Activated CD8-positive, alpha-beta memory T cell treated with anti-CD3 and anti-CD28 coated beads for 1 hour (primary cell): ENCODE measurements at places on chromosomes 6 and 20.

GRCh38 chr6:13702809-13703302 is 8.8 kb downstream of the RANBP9 start:
- no peak for DNase-seq

DNA sequence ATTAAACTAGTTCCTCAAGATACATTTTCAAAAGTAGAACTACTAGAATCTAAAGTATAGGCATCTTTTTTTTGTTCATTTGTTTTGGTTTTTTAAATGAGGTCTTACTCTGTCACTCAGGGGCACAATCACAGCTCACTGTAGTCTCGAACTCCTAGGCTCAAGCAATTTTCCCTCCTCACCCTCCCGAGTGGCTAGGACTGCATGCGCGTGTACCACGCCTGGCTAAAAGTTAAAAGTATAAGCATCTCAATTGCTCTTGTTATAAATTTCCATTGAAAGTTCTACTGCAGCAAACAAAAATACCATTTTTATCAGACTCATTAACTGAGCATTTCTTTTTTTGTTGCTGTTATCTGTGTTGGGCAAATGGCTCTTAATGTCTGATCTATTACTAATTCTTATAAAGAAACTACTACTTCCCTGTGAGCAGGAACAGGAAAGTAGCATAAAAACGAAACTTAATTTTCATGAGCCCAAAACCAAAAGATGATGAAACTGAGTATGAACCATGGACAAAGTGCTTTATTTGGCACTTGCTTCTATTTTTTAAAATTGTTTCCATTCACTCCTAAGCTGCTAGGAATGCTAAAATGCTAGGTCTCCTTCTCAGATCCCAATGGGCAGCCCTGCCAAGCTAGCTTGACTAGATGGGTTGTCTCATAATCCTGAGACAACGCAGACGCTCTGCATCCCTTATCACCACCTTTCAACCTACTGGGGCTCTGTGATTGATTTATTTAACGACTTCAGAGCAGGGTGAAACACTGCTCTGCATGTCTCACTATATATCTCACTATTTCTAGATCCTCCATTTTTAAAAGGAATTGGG is 36.9 kb downstream of the TRPC4AP start:
- DNase-seq = no peak

GRCh38 chr20:47276851-47277534 is 79.5 kb downstream of the ZMYND8 start:
- no peak for DNase-seq

DNA sequence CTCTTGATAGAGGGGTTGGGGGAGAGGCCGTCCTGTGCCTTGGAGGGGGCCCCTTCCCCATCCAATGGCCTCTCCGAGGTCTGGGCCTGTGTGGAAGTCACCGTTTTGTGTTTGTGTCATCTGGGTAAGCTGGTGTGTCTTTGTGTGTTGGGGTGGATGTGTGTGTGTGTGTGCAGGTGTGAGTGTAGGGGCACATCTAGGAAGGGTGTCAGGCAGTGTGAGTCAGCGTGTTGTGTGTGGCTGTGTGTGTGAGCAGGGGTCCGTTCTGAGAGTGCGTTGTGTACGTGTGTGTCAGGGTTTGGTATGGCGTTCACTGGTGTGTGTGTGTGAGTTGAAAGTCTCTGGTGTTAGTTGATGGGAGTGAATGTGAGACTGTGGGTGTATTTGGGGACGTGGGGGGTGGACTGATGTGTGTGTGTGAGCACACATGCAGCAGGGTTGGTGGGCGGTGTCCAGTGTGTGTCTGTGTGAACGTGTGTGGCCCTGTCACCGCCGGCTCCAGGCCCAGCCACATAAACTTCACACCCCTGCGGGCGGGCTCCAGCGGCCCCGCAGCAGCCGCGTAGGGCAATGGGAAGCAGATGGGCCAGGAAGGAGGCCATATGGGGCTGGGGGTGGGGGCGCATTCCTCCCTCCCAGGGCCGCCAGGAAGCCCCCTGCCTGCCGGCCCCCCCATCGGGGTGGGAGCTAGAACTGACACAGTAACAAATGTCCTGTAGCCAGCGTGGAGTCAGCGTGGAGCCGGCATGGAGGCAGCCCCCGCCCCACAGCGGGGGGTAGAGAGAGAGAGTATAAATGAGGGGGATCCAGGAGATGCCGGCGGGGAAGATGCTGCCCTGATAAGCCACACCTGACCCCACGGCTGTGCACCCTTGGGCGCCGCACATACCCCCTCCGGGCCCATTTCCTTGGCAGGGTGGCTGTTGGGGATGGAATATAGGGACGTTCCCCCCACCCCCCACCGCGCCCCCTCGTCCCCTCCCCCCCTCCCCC is 32.1 kb downstream of the SNAI1 start:
- no peak for DNase-seq

DNA sequence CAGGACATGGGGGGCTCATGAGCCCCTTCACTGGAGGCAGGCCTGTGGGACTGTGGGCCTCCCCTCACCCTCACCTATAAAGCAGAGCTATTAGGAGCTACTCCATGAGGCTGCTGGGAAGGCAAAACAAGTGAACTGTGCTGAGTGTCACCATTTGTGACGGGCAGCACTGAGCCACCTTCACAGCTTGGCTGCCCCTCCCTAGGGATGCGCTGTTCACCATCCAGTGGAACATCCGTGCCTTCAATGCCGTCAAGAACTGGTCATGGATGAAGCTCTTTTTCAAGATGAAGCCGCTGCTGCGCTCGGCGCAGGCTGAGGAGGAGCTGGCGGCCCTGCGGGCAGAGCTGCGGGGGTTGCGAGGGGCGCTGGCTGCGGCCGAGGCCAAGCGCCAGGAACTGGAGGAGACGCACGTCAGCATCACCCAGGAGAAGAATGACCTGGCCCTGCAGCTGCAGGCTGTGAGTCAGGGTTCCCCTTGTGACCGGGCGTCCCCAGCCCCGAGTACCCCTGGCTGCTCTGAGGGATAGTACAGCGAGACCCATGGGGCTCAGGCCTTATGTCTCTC is 38.4 kb downstream of the MYH7B start:
- no peak for DNase-seq

DNA sequence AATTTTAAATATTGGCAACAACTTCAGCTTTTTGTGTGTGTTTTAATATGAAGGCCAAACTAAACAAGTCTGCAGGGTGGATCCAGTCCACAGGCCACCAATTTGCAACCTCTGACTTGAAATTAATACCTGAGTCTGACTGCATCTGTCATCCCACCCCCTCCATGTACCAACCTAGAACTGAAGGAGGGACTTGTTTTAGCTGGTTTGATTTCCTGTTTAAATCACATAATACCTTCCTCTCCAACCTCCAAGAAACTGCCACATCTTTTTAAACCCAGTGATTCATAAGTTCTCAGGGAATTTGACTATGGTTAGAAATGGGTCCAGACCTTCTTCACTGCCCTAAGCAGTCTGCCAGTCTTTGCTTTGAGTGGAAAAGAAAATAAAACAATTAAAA is 21.6 kb downstream of the RNF8 start:
- no peak for DNase-seq

DNA sequence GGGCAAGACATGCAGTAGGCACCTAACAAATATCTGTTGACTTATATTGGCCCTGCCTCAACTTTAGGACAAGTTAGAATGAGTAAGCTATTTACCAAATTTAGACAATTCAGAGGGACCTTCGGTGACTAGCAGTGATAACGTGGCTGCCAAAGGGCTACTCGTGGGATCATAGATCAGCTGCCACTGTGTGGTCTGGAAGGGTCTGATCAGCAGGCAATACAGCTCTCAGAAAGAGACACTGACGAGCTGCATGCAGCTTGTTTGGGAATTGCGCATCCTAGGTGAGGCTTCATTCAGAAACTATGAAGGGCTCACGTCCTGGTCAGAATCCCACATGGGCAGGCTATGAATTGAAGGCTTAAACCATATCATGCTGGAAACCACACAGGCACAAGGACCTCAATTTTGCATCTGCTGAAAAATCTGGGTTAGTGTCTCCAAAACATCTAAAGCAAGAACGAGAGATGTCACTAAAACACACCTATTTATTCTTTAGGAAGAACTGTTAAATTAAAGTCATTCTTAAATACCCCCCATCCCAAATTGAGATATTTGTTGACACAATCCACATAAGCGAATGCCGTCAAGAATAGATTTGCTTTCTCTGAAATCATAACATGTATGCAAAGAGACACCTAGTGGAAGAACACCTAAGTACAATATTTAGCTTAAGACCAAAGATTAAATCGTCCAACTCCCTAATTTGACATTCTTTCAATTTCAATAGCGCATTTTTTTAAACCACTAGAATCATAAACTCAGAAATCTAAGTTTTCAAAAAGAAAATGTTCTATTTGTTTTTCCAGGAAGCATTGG is 79.6 kb downstream of the IPCEF1 start:
- no peak for DNase-seq

DNA sequence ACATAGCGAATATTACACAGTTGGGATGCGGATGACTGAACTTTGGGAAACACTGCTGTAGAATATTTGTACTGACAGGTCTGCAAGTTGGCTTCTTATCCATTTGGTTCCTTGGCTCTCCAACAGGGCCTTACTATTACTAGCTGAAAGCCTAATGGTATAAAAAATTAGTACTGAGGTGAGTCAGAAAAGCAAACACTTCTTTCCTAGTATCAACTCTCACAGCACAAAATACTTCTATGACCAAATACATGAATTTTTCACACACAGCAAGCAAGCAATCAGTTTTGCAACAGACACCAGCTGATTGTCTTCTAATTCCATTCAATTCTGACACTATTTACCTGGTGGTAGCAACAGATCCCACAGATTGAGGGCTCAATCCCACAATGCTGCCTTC is 168.3 kb downstream of the COL9A1 start:
- no peak for DNase-seq

DNA sequence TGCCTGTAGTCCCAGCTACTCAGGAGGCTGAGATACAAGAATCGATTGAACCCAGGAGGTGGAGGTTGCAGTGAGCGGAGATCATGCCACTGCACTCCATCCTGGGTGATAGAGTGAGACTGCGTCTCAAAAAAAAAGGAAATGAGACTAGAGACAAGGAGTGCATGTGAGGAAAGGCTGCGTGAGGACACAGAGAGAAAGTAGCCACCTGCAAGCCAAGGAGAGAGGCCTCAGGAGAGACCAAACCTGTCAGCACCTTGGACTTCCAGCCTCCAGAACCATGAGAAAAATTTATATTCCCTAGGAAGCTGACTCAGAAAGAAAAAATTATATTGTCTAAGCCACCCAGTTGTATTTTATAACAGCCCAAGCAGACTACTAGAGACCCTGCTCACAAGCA is 7.4 kb upstream of the BEND3 start:
- DNase-seq = no peak

DNA sequence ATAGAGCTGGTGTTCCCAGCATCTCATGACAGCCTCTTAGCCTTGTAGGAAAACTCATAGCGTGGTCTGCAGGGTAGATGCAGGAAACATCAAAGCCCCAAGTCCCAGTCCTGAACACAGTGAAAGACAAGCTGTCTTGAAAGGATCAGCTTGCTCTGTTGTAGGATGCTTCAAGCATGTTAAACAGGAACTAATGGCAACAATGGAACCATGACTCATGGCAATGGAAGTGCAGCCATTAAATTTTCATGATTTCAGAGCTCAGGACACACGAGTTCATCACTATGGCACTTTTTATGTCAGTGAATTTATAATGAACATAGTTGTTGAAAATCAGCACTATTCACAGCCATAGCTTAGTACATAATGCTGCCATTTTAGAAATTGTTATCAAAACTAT is 367.7 kb downstream of the KIF16B start:
- DNase-seq = no peak

- no peak for DNase-seq
Measured at GRCh38 chr6:100923481-100924165, 42.5 kb upstream of the ASCC3 start.

DNA sequence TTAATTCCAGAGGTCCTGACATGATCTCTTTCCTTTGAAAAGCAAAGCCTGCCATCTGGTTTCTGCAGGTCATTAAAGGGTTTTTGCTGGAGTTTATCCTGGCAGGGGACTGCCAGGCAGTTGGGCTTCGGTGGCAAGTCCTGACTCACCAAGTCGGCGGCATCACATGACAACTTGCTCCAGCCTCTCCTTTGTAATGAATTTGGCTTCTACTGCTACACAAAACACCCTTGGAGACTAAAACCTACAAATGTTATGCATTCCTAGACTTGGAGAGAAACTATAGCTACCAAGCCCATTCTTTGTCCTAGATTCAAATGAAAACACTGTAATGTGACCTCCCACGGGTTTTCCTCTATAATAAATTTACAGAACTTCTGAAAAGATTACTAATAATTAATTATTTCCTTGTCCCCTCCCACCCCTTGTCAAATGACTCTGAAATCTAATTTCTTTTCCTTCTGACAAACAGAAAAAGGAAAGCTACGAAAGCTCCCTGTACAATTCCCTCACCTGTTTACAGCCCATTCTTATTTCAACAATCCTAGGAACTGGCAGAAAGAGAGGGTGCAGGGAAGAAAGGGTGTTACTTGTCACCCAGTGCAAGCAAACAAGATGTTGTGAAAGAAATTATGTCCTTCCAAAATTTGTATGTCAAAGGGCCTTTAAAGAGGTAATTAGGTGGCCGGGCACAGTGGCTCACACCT is 62.9 kb downstream of the QRSL1 start:
- DNase-seq = no peak

DNA sequence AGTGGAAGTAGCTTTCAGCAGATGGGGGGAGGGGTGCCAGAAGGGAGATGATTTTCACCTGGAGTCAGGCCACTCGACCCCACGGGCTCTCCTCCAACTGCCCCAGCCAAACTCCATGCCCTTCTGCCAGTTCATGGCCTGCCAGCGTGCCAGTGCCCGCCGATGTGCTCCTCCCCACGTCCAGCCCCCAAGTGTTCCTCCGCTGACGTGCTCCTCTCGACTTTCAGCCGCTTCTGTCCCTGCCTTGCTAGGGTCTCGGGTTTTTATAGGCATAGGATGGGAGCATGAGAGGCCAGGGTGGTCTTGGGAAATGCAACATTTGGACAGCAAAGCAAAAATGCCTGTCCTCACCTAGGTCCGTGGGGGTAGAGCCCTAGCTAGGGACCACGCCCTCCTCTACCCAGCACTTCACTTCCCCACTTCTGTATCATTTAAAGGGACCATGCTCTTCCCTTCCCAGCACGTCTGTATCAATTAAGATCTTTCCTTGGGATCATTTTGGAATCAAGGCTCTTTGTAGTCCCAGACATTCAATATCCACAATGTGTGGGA is 54.4 kb downstream of the PRND start:
- no peak for DNase-seq

DNA sequence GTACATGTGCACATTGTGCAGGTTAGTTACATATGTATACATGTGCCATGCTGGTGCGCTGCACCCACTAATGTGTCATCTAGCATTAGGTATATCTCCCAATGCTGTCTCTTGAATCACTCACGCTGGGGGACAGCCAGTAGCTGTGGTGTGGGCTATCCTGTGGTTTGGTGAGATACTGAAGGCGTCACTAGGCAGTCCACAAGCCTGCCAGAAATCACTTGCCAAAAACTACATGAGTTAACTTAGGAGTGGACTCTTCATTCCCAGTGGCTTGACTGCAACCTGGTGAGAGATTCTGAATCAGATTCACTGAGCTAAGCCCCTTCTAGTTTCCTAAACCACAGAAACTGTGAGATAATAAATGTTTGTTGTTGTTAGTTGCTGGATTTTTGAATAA is 191.3 kb downstream of the TSHZ2 start:
- no peak for DNase-seq

GRCh38 chr6:169827290-169827717 is 75.9 kb downstream of the ERMARD start:
- no peak for DNase-seq

- no peak for DNase-seq
Measured at GRCh38 chr20:49813305-49813974, 812 bp downstream of the SLC9A8 start.

GRCh38 chr20:2005831-2006426 is 12.1 kb upstream of the PDYN start:
- DNase-seq = peak; percentile 44
